Fibroblast of skin of right quadriceps (primary cell): ENCODE measurements at places on chromosomes 6 and 20.
A peak's percentile ranks its signal among the peaks of the same experiment; 100 is the strongest.

GRCh38 chr6:52410979-52411378 is 9.2 kb upstream of the EFHC1 start:
- no peak for DNase-seq

DNA sequence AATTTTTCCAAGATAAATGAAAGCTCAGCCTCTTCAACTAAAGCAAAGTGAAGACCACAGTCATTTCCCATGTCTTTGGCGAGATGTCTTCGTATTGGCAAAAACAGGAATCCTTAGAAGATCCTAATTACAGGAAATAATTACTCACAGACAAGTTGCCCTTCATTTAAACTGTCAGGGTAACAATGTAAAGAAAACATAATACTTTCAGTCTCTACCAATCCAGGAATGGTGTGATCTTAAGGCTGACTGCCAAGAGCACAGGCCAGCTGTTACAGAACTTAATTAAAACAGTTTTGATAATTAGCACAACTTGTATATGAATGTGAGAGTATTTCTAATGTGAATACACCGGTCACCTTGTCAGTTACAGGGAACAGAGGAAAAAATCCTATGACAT is 292.2 kb downstream of the PACRG start:
- DNase-seq = peak; percentile 11

DNA sequence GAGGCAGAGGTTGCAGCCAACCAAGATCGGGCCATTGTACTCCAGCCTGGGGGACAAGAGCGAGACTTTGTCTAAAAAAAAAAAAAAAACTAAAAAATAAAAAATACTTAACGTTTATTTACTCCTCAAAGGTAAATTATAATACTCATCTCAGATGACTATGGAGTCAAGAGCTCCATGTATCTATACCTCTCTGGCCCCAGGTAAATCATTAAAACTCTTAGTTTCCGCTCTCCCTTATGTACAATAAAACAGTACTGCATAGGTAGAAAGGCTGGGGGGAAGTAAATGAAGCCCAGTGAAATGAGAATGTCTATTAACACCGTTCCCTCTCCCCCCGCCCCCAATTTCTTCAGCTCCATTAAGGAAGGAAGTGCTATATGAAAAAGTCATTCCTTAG is 1.2 kb downstream of the SRSF12 start:
- DNase-seq = no peak

- DNase-seq = no peak
These were observed 18.2 kb upstream of the ECI2 start for GRCh38 chr6:4153514-4153985.

- DNase-seq = no peak
These were observed 19.8 kb upstream of the TINAG start for GRCh38 chr6:54288474-54288873.

- DNase-seq = peak; percentile 64
These were observed 33.0 kb downstream of the HNF4A start for GRCh38 chr20:44388466-44389023.

DNA sequence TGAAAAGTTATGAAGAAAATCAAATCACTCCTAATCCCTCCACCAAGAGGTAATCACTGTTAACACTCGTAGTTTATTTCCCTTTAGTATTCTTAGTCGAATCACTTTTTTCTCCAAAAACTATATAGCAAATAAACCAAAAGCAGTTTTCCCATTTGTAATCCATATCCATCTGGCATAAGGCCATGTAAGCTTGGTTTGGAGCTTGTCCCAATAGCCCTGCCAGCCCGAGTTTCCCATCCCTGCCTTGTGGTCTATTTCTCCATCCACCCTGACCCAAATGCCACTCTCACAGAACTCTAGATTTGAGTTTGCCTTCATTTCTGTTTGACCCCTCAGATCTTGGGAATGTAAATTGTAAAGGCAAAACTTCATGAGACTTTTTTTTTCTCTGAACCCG is 71.8 kb upstream of the DSP start:
- peak; percentile 22 for DNase-seq

DNA sequence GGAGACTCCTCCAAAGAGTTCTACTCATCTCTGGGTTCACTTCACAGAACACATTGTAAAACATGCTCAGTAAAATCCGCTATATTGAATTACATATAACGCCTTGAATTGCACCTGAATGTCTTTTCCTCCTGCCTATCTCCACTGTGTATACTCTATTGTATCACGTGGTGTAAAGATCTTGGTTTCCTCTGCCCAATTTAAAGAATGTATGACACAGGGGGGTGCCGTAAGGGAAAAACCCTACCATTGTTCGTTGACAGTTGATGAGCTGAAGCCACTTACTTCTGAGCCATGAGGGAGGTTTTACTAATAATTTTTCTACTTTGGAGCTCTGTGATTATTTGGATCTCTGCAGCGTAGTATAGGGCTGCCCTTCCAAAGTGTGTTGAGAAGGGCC is 6.0 kb downstream of the ASF1A start:
- DNase-seq = no peak

- no peak for DNase-seq
These were observed 178.2 kb downstream of the GJA10 start for GRCh38 chr6:90072501-90072900.

GRCh38 chr6:13480631-13481501 is 6.5 kb downstream of the GFOD1 start:
- no peak for DNase-seq

- DNase-seq = peak; percentile 39
These were observed 37.3 kb upstream of the PLCG1 start for GRCh38 chr20:41100001-41100480.

GRCh38 chr6:33405386-33405940 is 5.4 kb upstream of the PHF1 start:
- no peak for DNase-seq

- DNase-seq = peak; percentile 69
These were observed 29.7 kb downstream of the STK35 start for GRCh38 chr20:2131366-2131765.

DNA sequence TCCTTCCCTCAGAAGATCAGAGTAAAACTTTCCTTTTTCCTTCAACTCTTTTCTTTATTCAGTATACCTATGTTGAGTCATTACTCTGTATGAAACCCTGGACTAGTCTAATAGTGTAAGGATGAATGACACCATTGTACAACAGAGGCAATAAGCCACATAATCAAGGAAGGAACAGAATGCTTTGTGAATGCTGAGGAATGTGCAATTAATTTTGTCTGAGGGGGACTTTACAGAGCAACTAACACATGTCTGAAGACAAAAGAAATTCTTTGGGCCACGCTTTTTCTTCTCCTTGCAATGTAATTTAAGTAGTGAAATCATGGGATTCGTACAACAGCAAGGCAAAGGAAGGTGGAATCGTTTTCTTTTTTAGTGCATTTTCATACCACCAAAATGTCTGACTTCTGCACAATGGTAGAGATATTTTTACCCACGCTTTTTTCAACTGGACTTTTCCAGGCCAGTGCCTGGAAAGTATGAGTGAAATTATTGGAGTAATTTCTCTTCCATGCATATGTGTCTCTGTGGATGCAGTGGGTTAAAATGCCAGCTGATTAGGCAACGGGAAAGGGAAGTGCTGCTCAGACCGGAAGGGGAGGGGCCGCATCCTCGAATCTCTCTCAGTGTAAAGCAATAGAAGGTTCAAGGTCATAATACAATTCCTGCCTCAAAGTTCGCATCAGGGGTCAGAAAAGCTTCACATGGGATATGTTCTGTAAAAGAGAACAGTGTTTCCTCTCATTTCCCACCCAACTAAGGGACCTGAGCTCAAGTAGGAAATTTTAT is 89.9 kb upstream of the MTHFD1L start:
- no peak for DNase-seq

DNA sequence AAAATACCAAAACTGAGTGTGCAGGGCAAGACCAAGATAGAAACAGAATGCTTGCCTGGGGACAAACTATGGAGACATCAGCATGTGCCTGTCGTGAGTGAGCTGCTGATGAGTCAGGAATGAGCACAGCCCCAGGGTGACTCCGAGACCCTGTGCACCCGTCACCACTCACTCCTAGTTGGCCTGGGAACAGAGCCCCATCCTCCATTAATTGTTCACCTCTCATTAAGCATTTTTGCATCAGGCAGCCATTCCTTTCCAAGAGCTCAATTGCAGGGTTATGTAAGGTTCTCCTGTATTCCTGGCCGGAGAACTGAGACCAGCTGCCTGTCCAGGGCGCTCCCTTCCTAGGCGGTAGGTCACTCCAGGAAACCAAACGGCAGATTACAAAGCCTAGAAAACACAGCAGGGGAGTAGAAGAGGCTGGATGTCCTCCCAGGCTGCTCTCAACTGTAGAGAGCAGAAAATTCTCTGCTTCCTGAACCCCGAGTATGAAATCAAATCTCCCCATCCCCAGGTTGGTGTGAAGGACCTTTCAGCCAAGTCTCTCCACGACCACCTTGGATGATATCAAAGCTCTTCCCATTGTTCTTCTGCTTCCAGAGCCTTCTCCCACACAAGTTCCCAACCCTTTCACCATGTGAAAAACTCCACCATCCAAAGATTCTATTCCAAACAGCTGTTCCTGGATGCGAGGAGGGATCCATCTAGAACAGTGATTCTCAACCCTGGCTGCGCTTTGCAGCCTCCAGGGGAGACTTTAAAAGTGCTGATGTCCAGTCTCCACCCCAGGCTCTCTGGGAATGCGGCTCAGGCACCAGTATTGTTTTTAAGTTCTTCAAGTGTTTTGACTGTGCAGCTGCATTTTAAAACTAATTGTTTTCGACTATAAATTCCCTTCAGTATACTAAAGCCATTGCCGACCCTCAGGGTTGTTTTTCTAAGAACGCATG is 532.6 kb upstream of the JARID2 start:
- DNase-seq = peak; percentile 79

GRCh38 chr6:89921691-89922090 is 27.4 kb downstream of the GJA10 start:
- DNase-seq = no peak

DNA sequence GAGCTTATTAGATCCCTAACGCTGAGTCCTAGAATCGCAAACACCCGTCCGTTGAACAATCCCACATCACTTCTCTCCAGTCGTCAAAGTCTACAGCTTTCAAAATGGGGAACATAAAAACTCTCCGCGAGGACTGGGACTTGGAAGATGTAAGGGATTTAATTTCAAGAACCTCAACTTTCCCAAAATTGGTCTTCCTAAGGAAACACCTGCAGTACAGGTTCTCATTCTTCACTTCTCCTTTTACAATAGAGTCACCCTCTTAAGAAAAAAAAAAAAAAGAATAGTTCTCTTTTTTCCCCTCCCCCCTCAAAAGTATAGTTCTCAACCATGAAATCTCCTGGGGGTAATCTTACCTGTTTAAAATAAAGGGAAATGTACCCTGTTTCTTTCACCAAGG is 6.6 kb upstream of the ZBTB22 start:
- DNase-seq = no peak

DNA sequence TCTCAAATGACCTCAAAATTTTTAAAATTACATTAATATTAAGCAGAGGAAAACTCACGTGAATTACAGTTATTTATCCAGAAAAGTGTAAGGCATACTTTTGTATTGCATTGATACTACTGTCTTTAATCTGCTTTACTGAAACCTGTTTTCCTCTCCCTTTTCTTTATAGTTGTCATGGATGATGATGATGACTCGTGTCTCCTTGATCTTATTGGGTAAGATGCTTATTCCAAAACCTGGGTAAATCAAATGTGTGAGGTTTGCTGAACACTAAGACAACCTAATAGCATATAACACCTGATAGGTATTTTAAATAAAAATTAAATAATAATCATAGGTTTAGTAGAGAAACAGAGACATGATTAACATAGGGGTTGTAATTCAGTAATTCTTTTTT is 40.0 kb downstream of the BICRAL start:
- no peak for DNase-seq

- DNase-seq = no peak
These were observed 25.7 kb upstream of the EMILIN3 start for GRCh38 chr20:41392295-41392694.

DNA sequence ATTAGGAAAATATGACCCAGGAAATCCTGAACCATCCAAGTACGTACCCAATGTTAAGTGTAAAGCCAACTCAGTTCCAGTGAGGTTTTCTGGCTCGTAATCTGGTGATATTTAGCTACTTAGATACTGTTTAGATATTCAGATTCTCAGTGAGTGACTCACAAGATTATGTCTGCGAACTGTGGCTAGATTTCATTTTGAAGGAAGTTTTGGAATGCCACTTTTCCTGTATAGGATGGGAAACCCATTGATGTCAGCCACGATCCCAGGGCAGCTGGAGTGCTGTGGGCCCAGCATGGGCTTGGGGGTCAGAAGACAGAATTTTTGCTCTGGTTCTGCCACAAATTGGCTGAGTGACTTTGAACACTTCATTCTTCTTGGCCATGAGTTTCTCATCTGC is 76.3 kb downstream of the TMEM170B start:
- peak; percentile 97 for DNase-seq

DNA sequence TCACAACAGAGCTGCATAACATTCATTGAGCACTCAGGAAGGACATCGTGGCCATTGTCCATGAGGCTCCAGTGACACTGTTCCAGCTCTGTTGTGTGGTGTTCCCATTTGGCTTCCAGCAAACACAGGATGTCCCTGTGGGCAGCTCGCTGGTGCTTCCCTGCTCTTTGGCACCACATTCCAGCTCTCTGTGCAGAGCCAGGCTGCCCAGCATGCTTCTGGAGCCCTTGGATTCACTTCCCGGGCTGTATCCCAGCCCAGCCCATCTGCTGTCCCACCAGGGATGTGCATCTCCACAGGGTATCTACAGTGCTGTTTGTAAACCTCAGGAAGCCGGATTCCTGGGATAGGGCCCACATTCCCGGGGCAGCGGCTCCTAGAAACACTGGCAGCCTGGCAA is 57.2 kb downstream of the CTCFL start:
- DNase-seq = no peak

DNA sequence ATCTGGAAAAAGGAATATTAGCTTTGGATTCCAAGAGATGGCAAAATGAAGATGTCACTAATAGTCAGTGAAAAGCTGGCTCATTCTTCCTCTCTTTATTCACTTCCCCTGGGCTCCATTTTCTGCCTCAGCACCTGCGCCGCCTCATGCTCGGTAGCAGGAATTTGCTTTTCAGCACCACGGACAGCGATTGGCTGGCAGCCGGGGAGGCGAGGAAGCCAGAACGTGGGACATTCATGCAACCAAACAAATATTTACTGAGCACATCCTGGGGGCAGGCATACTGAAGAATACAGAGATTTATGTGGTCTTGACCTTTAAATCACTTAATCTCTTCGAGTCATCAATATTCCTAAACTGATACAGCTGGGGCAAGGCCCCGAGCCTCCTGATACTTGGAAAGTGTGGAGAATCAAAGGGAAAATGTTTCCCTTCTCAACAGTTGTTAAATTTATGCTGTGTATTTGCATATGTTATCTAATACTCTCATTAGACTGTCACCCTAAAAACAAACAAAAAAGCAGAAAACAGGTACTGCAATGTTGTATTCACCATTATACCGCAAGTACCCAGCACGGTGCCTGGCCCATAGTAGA is 12.1 kb upstream of the PDYN start:
- peak; percentile 55 for DNase-seq

GRCh38 chr6:125183391-125183790 is 29.8 kb downstream of the TPD52L1 start:
- DNase-seq = no peak
